Thyroid gland (tissue), 4 donors: ENCODE measurements at places on chromosomes 5 and 9.
A peak's percentile ranks its signal among the peaks of the same experiment; 100 is the strongest.

GRCh38 chr9:93253633-93254032, 69.7 kb downstream of the WNK2 start:
- H3K4me1 ChIP-seq = no peaks in the 10 kb centered on the region
- no peaks in the 10 kb centered on the region for H3K36me3 ChIP-seq
- no peak for DNase-seq
- no peaks in the 10 kb centered on the region for H3K27me3 ChIP-seq
- no peak overlapping the region for H3K27ac ChIP-seq

DNA sequence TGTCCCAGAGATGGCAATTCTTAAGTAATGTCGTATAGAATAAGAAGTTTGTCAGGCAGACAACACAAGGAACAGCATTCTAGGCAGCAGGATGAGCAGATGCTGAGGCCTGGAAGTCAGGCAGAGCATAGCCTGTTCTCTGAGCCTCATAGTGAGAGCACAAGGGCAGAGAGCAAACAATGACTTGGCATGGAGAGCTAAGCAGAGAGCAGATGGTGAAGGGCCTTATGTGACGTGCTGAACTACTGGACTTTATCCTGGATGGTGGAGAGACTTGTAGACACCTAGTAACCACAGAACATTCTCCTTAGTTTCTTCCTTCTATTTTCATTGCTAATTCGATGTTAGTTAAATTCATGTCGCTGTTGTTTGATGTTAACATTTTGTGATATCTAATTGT, 60.1 kb downstream of the KCTD16 start:
- H3K4me1 ChIP-seq = peaks cover 18% of the 10 kb centered on the region
- DNase-seq = no peak
- no peak overlapping the region for H3K27ac ChIP-seq
- H3K4me3 ChIP-seq = no peak overlapping the region

- no peak overlapping the region for H3K4me3 ChIP-seq
- peaks cover 11% of the 10 kb centered on the region for H3K4me1 ChIP-seq
- H3K36me3 ChIP-seq = no peaks in the 10 kb centered on the region
- H3K27me3 ChIP-seq = no peaks in the 10 kb centered on the region
Measured at GRCh38 chr9:107637421-107638420, 148.2 kb upstream of the KLF4 start.

- DNase-seq = no peak
- no peaks in the 10 kb centered on the region for H3K4me1 ChIP-seq
- H3K4me3 ChIP-seq = no peak overlapping the region
- no peaks in the 10 kb centered on the region for H3K27me3 ChIP-seq
- no peak overlapping the region for H3K27ac ChIP-seq
Measured at GRCh38 chr5:88081877-88082276, 186.8 kb downstream of the TMEM161B start.

DNA sequence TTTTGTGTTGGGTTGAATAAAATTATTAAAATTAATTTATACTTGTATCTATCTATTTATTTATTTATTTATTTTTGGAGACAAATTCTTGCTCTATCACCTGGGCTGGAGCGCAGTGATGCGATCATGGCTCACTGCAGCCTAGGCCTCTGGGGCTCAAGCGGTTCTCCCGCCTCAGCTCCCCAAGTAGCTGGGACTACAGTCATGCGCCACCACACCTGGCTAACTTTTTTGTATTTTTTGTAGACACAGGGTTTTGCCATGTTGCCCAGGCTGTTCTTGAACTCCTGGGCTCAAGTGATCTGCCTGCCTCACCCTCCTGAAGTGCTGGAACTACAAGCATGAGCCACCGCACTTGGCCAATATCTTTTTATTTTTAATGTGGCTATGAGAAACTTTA, 134.7 kb upstream of the SPDL1 start:
- no peaks in the 10 kb centered on the region for H3K36me3 ChIP-seq
- H3K27ac ChIP-seq = peak overlapping the region; percentile 46
- DNase-seq = peak; percentile 87
- no peak overlapping the region for H3K4me3 ChIP-seq

DNA sequence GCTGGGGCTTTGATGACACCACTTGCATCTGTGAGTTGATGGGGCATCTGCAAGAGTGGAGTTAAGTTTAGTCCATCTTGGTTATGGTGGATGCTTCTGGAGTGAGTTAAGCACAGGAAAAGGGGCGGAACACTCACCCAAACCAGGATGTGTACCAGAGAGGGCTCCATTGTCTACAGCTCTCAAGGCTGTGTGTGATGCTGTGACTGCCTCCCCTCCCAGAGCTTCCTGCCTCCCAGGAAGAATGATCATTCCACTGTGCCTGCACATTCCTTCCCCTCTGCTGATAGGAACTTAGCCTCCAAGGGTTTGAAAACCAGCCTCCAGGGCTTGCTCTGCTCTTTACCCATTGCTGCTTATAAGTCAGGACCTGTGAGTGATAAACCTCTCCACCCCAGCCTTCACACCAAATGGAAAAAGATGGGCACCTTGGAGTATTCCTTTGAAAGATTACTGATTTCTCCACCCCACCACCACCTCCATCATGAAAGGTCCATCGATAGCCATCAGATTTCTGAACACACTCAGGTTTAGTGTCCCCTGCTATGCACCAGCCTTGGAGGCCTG, 160.1 kb upstream of the SPRY4 start:
- no peaks in the 10 kb centered on the region for H3K36me3 ChIP-seq
- H3K27ac ChIP-seq = no peak overlapping the region
- no peak overlapping the region for H3K4me3 ChIP-seq

DNA sequence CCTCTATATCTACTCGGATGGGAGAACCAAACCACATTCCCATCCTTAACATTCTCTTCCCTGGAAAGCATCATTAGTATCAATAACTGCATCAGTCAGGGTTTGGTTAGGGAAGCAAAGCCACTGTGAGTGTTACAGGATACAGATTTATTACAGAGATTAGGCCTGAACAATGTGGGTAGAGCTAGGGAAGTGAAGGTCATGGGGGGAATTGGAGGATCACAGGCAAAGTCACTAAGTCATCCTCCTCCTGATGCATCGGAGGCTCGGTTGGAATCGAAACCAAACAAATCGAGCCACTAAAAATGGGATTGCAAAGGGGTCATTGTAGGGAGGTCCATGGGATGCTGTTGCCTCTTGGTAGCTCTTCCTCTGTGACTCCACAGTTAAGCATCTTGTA, 61.8 kb upstream of the ZBTB43 start:
- H3K27me3 ChIP-seq = no peaks in the 10 kb centered on the region
- DNase-seq = no peak
- no peak overlapping the region for H3K4me3 ChIP-seq
- no peak overlapping the region for H3K27ac ChIP-seq
- H3K4me1 ChIP-seq = no peaks in the 10 kb centered on the region
- H3K36me3 ChIP-seq = no peaks in the 10 kb centered on the region

DNA sequence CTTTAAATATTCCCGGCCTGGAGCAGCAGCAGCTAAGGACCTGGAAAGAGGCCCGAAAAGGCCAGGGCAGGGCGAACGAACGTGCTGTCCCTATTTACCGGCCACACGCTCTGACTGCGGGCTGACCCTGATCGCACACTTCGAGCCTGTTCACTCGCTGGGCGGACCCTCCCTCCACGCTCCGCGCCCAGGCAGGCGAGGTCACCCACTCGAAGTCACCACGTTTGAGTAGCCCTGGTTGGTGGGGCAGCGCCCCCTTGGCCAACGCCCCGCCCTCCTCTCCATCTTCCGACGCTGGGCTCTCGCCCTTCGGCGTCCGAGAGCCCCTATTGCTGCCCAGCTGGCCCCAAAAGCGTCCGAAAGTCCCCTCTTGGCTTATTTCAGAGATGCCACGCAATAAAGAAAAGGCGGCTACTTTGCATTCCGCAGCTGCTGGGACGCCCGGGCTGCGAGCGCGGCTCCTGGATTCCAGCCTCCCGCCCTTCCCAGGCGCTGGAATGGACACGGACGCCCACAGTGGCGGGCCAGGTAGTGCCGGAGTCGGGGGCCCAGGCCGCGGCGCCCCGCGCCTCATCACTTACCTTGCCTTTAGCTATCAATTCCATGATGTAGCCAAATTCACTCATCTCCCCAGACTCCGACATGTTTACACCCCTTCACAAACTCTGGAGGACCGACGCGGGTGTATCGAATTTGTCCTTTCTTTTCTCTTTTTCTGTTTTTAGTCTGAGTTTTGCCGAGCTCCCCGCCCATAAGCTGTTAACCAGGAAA, 9.9 kb upstream of the TRIM36 start:
- no peaks in the 10 kb centered on the region for H3K36me3 ChIP-seq
- H3K27ac ChIP-seq = no peak overlapping the region
- H3K27me3 ChIP-seq = peaks cover 29% of the 10 kb centered on the region
- peak overlapping the region; percentile 22 for H3K4me3 ChIP-seq
- DNase-seq = peak; percentile 6

GRCh38 chr9:95067897-95068296, 249.6 kb downstream of the FANCC start:
- peaks cover 16% of the 10 kb centered on the region for H3K36me3 ChIP-seq
- no peak overlapping the region for H3K4me3 ChIP-seq
- peaks cover 49% of the 10 kb centered on the region for H3K4me1 ChIP-seq
- DNase-seq = no peak
- H3K27me3 ChIP-seq = no peaks in the 10 kb centered on the region
- no peak overlapping the region for H3K27ac ChIP-seq

GRCh38 chr9:89675058-89675742, 70.4 kb downstream of the GADD45G start:
- DNase-seq = no peak
- H3K27me3 ChIP-seq = no peaks in the 10 kb centered on the region
- H3K4me3 ChIP-seq = no peak overlapping the region
- H3K27ac ChIP-seq = no peak overlapping the region

DNA sequence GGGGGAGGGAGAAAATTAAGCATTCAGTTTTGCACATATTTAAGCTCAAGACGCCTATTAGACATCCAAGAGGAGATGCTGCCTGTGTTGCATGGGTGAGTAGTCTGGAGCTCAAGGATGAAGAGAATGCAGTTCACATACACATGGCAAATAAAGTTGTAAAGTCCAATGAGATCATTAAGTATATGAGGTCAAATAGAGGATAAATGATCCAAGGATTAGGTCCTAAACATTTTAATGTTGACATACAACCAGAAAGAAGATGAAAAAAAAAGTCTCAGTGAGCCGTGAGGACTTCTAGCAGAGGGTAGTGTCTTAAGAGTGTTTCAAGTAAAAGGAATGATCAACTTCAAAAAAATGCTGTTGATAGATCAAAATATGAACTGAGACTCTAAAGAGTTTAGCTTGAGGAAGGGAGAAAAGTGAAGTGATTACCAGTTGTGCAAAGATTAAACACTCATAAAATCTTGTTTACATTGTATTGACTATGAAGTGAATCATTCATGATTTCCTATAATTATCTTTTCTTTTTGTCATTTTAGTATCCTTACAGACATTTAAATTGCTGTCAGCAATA, 251.8 kb downstream of the ZNF608 start:
- no peak for DNase-seq
- no peaks in the 10 kb centered on the region for H3K36me3 ChIP-seq
- no peaks in the 10 kb centered on the region for H3K27me3 ChIP-seq
- H3K4me1 ChIP-seq = no peaks in the 10 kb centered on the region
- no peak overlapping the region for H3K4me3 ChIP-seq
- no peak overlapping the region for H3K27ac ChIP-seq

GRCh38 chr5:2909035-2909434, 157.6 kb upstream of the IRX2 start:
- DNase-seq = no peak
- H3K4me3 ChIP-seq = no peak overlapping the region
- H3K4me1 ChIP-seq = no peaks in the 10 kb centered on the region
- no peaks in the 10 kb centered on the region for H3K27me3 ChIP-seq
- H3K27ac ChIP-seq = no peak overlapping the region
- no peaks in the 10 kb centered on the region for H3K36me3 ChIP-seq

DNA sequence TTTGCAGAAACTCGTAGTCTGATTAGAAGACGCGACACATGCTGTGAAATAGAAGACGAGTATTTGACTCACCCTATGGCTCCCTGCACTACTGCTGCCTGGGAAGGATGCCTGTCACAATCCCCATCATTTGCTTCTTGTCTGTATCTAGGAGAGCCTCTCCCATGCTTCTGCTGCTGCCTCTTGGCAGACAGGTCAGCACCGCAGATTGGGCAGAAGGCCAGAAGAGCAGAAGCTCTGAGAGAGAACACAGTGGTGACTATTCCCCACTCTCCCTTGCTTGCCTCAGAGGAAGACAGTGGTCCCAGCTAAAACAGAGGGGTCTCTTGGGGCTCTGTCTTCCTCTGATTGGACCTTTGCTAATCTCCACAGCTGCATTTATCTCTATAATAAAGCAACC, 84.0 kb upstream of the SMIM32 start:
- no peaks in the 10 kb centered on the region for H3K27me3 ChIP-seq
- H3K4me3 ChIP-seq = no peak overlapping the region
- peaks cover 19% of the 10 kb centered on the region for H3K4me1 ChIP-seq
- no peak overlapping the region for H3K27ac ChIP-seq
- H3K36me3 ChIP-seq = no peaks in the 10 kb centered on the region
- DNase-seq = peak; percentile 17

GRCh38 chr5:151153766-151154272, 3.8 kb downstream of the ANXA6 start:
- no peak for DNase-seq
- H3K4me3 ChIP-seq = no peak overlapping the region
